ENCODE measurements at places on chromosomes 1 and 21. TPM values are rescaled to one million over a fixed set of nuclear protein-coding genes. Genes with fewer than 3 reads are reported as not detected.

KRTAP19-3 gene
- not detected for polyA plus RNA-seq

PROK1 gene
- 5.3 TPM for polyA plus RNA-seq

IL20 gene
- polyA plus RNA-seq: not detected

RASSF5 gene
- polyA plus RNA-seq: 10.7 TPM

DNASE2B gene
- polyA plus RNA-seq: not detected

CELSR2 gene
- 4.9 TPM for polyA plus RNA-seq

VWA5B1 gene
- polyA plus RNA-seq: 0.51 TPM

LCE2D gene
- not detected for polyA plus RNA-seq

Data from urinary bladder (tissue), 4 donors.